ENCODE measurements at places on chromosomes 1 and 21.

DNA sequence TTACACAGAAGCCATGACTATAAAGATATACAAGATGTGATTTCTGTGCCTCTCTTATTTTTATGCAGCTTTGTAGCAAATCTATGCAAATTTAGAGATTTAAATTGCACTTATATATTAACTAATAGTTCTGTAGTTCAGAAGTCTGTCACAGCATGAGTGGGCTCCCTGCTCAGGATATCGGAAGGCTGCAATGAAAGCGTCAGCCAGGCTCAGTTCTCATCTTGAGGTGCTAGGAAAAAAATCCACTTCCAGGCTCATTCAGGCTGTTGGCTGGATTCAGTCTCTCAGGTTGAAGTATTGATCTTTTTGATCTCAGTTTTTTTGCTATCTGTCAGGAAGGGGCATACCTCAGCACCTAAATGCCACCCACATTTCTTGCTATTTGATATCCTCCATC is 487.4 kb upstream of the DEPDC1 start:
- DNase-seq = no peak

DNA sequence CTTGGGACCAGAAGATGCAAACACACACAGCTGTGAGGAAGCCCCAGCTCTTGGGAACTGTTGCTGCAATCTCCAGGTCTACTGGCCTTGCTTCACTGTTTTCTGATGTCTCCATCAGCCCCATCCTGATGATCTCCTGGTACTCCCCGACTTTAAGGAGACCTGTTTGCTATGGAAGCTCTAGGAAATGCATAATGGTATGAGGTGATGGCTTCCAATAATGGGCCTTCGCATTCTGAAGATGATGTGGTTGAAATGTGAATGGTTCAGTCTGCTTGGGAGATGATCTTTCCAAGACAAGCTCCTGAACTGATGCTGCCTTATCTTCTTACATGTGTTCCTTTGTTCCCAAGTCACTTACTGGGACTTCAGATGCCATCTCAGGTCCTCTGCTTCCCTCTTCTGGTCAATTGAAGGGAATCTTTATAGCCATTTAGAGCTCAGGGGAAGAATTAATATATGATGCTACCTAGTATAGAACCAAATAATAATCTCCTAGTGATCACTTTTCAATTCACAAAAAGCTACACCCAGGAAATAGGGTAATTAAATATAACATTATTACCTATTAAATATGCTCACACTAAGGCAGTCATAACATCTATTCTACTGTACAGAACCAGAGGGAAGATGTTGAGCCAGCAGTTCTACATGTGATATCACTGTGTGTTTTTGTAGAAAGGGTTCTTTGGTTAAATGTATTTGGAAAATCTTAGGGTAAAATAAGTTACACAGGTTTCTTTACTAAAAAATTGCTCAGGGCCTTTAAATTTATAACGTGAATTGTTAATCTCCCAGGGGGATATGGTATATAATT is 73.9 kb upstream of the VTCN1 start:
- no peak for DNase-seq

- no peak for DNase-seq
Measured at GRCh38 chr21:38459490-38459889, 38.8 kb downstream of the ERG start.

GRCh38 chr1:219555806-219556205 is 57.1 kb downstream of the ZC3H11B start:
- DNase-seq = no peak

DNA sequence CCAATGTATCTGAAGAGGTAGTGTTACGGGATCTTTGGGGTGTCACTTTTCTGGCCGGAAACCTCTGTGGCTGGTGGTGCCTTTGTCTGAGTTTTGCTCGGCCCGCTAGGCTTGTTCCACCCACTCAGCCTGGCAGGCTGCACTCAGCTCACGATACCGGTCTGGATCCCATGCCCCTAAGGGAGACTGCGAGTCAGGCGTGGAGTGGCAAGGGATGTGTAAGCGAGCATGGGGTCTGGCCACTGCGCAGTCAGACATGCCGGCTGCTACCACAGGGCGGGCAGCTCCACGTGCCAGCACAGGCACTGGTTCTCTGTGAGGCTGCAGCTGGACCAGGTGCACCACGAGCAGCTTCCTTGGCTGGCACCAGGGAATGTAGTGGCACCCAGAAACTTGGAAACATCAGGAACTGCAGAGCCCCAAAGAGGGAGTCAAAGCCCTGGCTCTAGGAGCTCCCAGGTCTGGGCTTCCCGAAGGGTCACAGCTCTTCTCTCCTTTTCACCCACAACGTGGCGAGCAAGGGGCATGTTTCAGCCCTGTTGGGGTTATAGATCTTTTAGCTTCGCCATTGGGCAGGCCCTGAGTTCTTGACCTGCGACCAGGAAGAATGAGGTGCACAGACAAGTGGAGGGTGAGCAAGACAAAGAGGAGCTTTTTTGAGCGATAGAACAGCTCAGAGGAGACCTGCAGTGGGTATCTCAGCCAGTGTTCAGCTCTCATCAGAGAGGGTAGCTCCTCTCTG is 23.8 kb upstream of the LRRC8C start:
- no peak for DNase-seq

DNA sequence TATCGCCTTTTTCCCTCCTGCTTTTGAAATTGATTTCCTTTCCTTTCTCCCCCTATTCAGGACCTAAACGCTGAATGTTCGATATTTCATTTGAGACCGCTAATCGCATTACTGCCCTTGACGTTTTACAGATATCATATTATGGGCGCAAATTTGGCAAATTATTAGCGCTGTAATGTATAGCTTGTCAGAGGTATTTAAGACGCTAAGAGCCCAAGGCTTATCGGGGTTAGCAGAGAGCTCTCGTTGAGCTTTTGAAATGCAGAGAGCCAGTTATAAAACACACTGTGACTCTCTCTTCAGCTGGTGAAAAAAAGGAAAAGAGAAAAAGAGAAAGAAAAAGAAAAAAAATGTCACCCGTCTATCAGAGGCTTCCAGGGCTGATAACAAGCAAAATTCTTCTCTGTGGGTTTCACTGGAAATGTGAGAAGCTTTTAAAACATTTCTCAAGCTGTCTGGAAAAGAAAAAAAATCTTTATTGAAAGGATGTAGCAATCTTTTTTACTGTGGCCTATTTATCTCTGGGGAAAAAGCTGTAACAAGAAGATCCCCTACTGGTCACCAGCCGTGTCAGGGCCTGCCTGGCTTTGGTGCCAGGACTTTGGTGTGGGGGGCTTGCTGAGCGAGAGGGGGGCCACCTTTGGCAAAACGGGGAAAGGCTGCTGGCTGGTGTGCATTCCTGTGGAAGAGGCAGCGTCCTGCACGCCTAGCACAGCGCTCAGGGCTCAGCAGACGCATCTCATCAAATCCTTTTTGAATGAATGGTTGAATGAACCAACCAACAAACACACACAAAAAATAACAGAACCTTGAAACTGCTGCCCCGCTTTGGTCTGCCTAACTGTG is 119.8 kb downstream of the RNF220 start:
- DNase-seq = no peak

GRCh38 chr1:199593475-199593874 is 434.0 kb upstream of the NR5A2 start:
- DNase-seq = no peak

DNA sequence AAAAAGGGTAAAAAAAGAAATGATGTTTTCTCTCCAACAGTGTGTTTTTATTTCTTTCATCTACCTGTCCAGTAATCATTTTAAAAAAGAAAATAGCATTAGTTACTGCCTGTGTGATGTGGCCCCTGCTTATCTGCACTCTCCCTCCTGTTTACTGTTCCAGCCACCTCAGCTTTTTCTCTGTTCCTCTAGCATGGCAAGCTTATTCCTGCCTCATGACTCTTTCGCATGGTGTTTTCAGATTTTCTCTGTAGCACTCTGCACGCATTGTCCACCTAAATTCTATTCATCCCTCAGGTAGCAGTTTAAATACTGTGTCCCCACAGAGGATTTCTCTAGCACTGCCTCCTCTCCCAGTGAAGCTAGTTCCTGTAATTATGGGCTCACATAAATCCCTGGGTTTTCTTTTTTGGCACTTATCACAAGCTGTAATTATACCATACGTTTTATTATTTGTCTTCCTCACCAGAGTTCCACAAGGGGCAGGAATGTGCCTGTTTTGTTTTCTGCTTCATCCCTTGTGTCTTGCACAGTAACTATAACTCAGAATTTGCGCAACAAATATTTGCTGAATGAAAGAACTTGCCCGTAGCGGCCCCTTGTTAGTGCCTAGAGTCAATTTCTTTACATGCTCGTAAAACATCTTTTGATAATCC is 51.4 kb upstream of the LRIG2 start:
- DNase-seq = no peak

GRCh38 chr1:63322944-63323864 is 837 bp downstream of the FOXD3 start:
- no peak for DNase-seq

DNA sequence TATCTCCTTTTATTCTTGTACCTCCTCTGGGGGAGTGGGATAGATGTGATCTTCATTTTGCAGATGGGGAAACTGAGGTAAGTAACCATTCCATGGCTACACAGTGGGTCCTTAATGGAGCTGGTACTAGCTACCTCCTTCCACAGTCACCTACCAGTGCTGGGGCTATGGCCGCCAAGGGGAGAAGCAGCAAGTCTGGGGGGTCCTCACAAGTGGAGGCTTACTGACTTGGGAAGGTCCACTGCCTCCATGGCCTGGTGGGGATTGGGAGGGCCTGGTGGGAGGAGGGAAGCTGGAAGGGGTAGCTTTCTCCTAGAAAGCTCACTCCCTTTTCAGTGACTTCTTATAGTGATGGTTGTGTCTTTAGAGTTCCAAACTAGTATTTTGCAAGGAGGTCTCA is 5.9 kb upstream of the FOXO6 start:
- no peak for DNase-seq

DNA sequence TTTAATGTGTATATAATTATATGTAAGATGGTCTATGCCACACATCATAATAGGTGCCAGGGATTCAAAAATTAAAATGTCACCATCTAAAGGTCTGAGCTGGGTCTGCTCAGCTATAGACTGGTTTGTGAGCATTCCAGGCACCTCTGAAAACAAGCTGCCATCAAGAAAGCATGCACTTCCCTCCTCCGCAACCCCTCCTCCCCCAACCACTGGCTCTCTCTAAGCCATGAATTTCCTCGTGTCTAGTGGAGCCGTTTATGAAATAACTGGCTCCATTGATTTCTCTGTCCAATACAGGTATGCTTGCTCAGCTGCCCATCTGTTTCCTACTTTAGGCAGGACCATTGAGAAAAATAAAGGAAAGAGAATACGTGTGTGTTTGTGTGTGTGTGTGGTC is 522.6 kb upstream of the PLXNA2 start:
- no peak for DNase-seq

DNA sequence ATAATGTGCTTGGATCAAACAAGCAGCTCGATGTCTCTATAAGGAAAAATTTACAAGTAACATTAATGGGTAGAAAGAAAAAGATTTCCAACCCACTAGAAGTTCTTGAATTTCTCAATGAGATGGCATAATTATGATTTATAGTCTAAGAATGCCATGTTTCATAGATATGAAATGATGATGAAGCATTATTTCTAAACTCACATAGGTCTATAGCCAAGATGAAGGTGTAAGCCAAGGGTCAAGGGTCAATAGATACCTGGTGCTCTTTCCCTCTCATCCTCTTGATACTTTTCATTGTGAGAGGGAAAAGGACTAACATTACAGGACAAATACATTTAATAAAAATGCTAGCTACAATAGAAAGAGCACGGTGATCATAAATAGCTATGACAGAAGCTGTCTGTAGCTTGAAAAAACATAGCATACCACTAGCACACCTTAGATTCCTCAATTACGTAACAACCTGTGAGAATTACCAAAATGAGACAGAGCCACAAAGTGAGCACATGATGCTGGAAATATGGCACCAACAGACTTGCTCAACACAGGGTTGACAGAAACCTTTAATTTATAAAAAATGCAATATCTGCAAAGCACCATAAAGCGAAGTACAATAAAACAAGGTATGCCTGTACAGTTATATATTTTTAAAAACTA is 26.3 kb upstream of the F13B start:
- DNase-seq = no peak

GRCh38 chr1:50214717-50215116 is 106.0 kb downstream of the ELAVL4 start:
- no peak for DNase-seq
